EH (cell line): ENCODE measurements at places on chromosomes 1 and 21.

- DNase-seq = no peak
These were observed 84.4 kb downstream of the HSF2BP start for GRCh38 chr21:43574741-43575472.

DNA sequence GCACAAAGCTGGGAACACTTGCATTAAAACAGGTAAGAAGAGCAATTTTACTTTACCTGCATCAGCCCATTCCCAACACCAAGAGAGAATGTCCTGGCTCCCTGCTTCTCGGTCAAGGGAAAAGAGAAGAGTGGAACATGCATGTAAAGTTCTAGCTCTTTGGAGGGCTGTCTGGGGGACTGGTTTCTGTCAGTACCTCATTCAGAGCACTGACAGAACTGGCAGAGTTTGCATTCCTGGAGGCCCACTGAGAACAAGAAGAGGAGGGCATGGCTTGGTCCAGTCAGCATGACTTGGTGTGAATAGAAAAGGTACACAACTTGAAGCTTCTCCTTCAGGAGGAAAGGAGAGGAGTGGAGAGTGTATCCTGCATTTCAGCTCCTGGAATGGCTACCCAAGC, 83.9 kb downstream of the LRRC7 start:
- no peak for DNase-seq

GRCh38 chr1:22275626-22276395, 132.9 kb upstream of the WNT4 start:
- peak; percentile 60 for DNase-seq

- peak; percentile 73 for DNase-seq
These were observed 22.9 kb downstream of the KCNA10 start for GRCh38 chr1:110495926-110496600.

GRCh38 chr1:39509360-39510009, 18.0 kb downstream of the BMP8A start:
- peak; percentile 49 for DNase-seq

GRCh38 chr21:46173573-46173972, 10.7 kb downstream of the SPATC1L start:
- no peak for DNase-seq

- peak; percentile 84 for DNase-seq
These were observed 896 bp upstream of the DUSP10 start for GRCh38 chr1:221742555-221743415.

- peak; percentile 64 for DNase-seq
These were observed 64.8 kb downstream of the DHRS3 start for GRCh38 chr1:12552951-12553921.

GRCh38 chr1:205285381-205286101, 36.0 kb downstream of the NUAK2 start:
- DNase-seq = peak; percentile 57

DNA sequence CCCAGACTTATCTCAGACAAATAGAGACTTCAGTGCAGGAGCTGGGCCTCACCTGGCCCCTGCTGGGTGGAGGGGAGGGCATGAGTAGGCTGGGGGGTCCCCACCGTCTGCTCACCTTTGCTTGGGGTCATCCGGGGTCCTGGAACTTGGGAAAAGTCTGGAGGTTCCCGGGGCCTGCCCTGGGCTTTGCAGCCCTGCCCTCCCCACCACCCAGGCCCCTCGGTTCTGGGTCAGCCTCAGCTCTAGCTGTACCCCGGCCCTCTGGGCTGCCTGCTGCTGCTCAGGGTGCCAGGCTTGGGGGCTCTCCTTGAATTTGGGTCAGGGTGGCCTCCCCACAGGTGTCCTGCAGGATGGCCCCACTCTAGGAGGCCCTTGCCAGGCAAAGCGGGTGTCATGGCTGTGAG, 2.4 kb upstream of the TMEM52 start:
- no peak for DNase-seq

DNA sequence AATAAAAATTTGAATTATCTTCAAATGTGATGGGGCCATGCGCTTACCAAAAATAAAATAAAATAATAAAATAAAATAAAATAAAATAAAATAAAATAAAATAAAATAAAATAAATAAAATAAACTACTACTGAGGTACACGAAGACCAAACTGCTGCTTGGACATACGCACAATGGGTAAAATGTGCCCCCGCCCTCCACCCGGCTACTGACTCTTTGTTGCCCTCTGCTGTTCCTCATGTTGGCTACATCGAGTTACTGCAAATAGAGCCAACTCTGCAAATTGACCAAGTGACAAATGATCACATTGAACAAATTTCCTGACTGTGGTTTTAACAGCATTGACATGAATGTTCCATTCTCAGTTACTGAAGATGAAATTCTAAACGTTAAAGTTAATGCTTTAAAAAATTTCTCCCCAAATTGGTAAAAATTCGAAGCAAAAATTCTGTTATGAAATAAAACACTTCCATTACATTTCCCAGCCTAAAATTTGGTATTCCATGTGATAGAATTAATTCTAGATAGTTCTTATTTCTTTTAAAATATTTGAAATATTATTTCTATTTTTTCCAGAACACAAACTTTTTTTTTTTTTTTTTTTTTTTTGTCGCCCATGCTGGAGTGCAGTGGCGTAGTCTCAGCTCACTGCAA, 18.8 kb upstream of the MAP1LC3C start:
- peak; percentile 55 for DNase-seq

GRCh38 chr1:234990874-234991801, 137.5 kb downstream of the TOMM20 start:
- no peak for DNase-seq

- peak; percentile 83 for DNase-seq
These were observed 16.6 kb downstream of the C21orf91 start for GRCh38 chr21:17802572-17802971.

DNA sequence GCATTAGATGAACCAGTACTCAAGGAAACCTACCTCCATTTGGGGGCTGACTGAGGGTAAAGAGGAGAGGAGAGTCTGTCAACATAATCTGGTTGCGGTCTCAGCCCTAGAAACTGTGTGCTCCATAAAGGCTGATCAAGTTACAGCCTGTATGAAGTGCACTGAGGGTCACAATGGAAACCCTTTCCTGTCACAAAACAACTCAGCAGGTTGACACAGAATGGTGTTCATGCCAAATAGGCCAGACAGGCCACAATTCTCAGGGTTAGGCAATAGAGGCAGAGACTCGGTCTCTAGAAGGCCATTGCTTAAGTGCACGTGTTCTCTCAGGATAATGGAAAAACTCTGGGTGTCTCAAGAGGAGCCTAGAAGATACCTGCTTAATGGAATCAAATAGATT, 4.1 kb upstream of the ANKRD35 start:
- DNase-seq = no peak

DNA sequence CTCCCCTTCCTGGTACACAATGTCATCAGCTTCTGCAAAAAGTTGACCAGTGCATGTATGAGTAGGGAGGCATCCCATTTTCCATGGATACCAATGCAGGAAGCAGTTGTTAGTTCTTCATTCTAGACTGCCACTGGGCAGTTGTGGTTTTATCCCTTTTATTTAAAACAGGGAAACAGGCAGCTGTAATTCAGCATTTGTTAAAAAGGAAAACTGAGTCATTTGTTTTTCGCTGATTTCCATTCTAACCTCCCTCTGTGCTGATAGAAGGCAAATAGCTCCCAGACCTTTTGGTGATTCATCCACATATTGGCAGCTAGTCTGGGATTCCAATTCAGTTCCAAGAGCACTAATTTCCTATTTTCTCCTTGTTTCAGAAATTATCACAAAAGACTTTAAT, 21.1 kb upstream of the ABCA4 start:
- DNase-seq = peak; percentile 84

GRCh38 chr1:230979389-230979716, 459 bp downstream of the ARV1 start:
- no peak for DNase-seq

- DNase-seq = no peak
These were observed 9.2 kb upstream of the CHIA start for GRCh38 chr1:111281411-111281810.

- no peak for DNase-seq
These were observed 40.3 kb downstream of the CFHR5 start for GRCh38 chr1:197017558-197018146.

GRCh38 chr1:67761730-67762129, 71.5 kb downstream of the GNG12 start:
- DNase-seq = no peak

GRCh38 chr1:83034851-83035250, 964.1 kb downstream of the TTLL7 start:
- DNase-seq = peak; percentile 57

DNA sequence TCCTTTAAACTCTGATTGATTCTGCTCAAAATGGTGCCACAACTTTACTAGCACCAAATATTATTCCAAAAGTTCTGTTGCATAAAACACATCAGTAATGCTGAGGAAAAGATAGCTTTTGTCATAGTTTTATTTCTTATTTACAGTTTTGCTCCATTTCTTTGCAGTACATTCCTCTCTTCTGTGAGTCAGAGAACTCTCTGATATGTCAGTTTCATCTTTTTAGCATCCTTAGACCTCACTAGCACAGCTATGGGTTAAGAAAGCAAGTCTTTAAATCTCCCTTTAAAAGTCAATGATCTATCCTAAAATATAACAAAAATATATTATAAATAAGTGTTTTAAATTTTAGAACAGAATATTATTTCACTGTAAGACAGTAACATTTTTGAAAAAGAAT, 356.6 kb upstream of the SNX7 start:
- DNase-seq = peak; percentile 15

DNA sequence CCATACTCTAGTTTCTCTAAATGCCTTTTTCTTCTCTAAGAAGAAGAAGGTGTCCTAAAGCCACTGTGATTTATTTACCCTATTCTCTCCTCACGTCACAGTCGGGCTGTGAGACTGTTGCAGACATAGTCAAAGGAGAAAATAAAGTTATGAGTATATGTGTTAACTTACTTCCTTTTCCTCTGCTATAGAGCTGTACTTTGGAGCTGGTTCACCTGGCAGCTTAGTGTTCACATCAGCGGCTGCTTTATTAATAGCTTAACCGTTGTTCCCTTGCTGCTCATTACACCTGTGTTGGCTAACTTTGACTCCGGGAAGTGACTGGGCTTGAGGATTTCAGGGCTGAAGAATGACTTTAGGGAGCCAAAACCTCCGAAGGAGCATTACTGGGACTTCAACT, 3.6 kb downstream of the PFKFB2 start:
- DNase-seq = no peak

- DNase-seq = no peak
These were observed 1048.5 kb downstream of the PLA2G4A start for GRCh38 chr1:187877220-187877619.

DNA sequence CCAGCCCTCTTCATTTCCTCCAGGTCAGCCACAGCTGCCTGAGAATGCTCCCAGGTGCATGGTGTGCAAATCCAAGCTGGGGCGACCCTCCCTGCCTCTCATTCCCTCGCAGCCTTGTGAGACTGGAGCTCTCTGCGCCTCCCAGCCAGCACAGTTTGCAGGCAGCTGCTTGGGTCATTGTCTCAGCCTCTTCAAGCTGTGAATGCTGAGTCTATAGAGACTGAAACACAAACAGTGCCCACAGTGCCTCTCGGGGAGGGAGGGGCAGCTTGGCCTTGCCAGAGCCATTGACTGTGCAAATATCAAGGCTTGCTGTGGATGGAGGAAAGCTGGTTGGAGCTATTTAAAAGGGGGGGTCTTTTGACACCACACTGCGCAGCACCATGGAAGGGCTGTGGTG, 10.6 kb downstream of the PLXNA2 start:
- DNase-seq = no peak

- DNase-seq = no peak
These were observed 10.8 kb downstream of the UMODL1 start for GRCh38 chr21:42081931-42082381.

DNA sequence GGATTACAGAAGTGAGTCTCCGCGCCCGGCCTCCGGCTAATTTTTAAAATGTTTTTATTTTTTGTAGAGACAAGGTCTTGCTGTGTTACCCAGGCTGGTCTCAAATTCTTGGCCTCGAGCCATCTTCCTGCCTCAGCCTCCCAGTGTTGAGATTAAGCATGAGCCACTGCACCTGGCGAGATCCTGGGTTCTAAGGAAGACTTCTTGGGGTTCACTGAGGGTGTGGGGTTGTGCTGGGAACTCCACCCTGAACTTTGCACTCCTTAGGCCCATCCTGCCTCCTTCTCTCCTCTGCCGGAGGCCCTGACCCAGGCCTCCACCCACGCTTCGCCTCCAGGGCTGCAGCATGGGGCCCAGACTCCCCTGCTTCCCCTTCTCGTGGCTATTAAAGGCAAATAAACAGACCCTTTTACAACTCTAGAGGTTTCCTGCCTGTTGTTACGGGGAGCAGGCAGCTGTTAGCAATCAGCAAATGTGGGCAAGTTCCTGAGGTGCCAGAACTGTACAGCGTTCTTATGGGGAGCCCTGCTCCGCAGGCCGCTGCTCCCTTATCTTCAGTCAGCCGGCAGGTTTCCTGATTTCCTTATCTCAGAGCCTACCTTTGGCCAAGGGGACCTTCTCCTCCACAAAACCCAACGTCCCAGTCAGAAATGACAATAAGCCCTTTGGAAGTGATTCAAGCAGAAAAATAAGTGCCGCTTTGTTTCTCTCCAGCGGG, 41.0 kb upstream of the LIN9 start:
- peak; percentile 19 for DNase-seq
